ENCODE measurements at places on chromosomes 3 and 15. TPM values are rescaled to one million over a fixed set of nuclear protein-coding genes. Genes with fewer than 3 reads are reported as not detected.

DNA sequence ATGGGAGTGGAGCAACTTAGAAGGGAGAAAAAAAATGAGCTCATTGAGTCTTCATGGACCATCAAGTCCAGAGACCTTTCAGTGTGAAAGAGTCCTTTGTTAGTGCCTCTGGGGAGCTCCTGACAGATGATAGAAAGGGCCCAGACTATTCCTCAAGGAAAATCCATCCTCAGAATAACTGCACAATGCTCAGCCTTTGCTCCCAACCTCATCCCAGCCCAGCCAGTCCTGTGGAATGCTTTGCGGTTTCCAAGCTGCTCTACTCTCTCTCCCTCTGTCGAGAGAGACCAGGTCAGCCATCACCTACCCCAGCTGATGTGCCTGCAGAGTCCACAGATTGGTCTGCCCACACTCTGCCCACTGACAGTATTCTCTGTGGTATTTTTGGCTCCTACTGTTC, 406.2 kb downstream of the MFSD1 start:
- DNase-seq = no peak

DNA sequence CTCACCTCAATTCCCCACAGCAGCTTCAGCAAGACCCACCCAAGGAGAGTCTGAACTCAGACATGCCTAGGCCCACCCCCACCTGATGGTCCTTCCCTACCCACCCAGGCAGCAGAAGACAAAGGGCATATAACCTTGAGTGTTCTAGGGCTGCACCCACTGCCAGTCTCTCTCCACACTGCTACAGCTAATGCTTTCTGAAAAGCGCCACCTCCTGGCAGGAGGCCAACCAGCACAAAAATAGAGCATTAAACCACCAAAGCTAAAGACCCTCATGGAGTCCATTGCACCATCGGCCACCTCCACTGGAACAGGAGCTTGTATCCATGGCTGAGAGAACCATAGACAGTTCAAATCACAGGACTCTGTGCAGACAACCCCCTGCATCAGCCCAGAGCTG, 11.3 kb upstream of the RPL39L start:
- peak; percentile 88 for DNase-seq

GRCh38 chr15:38689522-38689921, 124.9 kb upstream of the RASGRP1 start:
- DNase-seq = peak; percentile 65

- DNase-seq = no peak
These were observed 1101.4 kb downstream of the ROBO2 start for GRCh38 chr3:78141269-78141668.

- DNase-seq = no peak
These were observed 75.7 kb downstream of the ITPR1 start for GRCh38 chr3:4568841-4569240.

The NTRK3 gene
- total RNA-seq = 1.6 TPM

The ALG1L2 gene
- not detected for total RNA-seq

DNA sequence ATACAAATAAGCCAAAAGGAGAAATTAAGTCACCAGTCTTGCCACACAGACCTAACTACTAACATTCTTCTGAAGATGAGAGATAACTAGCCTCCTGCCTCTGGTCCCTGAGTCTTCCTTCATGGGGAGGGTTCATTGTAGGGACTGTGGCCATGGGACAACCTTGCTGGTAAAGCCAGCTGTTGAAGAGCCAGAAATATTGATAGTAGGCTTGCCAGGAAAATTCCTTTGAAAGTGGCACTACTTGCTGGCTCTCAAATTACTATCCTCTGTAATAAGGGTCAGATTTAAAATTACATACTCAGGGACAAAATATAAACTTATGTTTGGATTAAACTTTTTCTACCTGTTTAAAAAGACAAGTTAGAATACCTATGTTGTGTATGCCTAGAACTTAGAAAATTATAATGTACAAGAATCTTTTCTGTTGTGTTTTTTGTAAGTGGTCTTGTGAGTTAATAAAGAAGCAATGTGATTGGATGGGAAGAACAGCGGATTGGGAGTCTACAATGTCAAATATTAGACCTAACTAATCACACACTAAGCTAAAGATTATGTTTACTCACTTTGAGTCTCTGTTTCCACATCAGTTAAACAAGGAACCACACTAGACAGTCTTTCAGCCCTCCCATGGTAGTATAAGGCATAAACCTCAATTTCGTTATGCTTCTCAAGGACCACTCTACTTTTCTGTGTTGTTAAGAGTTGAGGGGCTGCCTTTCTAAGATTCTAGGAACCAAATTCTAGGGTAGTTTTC, 60.0 kb upstream of the TRIM71 start:
- no peak for DNase-seq

- no peak for DNase-seq
These were observed 979.6 kb upstream of the NR2F2 start for GRCh38 chr15:95350908-95351307.

GRCh38 chr3:18585004-18585968, 160.1 kb upstream of the SATB1 start:
- DNase-seq = no peak

DNA sequence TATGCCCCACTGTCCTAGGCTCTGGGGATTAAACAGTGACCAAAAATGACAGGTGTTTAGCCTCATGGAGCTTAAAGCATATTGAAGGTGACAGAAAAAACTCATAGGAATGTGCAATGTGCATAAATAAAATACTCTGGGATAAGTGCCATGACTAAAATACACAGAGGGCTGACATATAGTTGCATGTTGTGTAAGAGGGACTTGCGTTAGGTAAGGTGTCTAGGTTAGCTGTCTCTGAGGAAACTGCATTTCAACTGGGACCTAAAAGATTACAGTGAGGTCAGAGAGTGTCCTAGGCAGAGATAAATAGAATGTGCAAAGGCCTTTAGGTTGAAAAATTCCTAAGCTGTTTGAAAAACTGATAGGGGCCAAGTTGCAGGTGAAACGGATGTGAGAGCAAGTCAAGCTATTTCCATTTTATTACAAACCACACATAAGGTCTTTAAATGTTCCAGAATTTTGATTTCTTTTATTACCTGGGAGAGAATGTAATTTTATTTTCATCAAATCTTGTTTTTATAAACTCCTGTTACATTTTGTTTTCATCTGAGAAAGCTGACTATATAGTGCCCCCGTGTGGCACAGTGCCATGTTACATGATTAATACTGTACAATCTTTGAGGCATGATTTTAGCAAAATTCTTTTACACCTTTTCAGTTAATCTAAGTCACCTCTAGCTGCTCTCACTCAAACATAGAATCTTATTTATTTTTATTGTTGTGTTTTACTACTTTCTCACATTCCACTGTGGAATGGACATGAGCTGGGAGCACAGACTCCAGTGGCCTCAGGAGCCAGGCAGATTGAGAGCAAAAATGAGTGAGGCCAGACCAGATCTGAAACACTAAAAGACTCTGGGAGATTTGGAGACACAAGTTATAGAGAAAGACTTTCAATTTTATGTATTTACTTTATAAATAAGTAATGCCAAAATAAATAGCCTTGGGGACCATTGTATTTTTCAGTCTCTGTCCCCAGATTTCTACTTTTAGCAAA, 259.6 kb upstream of the ZNF717 start:
- no peak for DNase-seq

The STRIT1 gene
- total RNA-seq = not detected

- no peak for DNase-seq
These were observed 6.8 kb upstream of the TRH start for GRCh38 chr3:129967761-129968160.

- DNase-seq = no peak
These were observed 96.6 kb upstream of the CLSTN2 start for GRCh38 chr3:139838269-139838957.

DNA sequence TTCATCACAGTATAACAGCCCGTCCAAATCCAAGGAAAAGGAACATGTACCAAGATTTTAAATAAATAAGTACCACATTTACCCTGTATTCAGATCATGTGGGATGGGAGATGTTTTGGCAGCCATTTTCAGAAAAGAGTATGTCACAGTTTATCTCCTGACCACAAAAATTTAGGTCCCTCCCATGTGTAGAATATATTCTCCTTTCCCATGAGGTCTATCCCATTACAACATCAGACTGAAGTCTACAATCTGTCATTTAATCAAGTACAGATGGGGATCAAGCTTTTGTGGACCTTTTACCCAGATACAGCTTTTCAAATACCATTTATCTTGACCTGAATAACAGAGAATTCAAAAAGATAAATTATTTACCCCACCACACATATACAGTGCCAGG, 444.5 kb downstream of the PLOD2 start:
- DNase-seq = no peak

- no peak for DNase-seq
These were observed 84.6 kb downstream of the HCN4 start for GRCh38 chr15:73284090-73284716.

The SLC2A2 gene
- total RNA-seq = not detected

The CHP1 gene
- 47.8 TPM for total RNA-seq

GRCh38 chr15:92634671-92635201, 20.8 kb downstream of the FAM174B start:
- DNase-seq = no peak

The CALML4 gene
- total RNA-seq = 16.5 TPM

GRCh38 chr3:190601622-190602021, 87.7 kb downstream of the IL1RAP start:
- no peak for DNase-seq

DNA sequence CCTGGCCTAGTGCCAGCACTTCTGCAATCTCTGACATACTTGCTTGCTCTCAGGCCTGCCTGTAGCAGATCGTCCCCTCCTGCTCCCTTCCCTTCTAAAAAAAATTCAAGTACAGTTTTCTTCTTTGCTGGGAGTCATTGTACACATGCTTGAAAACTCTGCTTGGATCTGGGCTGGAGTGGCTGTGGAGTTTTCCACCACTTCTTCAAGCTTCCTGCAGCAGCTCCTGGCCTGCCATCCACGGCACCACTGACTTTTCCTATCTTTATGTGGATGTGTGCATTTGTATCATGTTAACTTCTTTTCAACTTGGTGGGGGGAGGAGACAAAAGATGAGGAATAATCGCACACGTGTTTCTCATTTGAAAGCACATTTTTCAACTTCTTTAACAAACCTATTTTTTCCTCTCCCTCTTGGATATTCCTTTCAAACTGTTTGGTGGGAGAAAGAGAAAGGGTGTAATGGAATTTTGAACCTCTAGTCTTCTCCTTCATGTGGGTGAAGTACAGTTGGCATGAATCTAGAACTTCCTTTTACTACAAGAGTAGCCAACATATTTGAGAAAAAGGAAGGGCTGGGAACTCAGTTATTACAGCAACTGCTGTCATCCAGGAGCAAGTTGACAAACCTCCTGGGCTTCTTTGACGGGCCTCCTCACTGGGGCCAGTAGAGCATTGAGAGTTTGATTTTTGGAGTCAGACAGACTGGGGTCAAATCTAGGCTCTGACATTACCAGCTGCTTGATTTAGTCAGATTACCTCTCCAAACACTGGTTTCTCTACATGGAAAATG, 61.2 kb upstream of the LRTM1 start:
- DNase-seq = no peak

DNA sequence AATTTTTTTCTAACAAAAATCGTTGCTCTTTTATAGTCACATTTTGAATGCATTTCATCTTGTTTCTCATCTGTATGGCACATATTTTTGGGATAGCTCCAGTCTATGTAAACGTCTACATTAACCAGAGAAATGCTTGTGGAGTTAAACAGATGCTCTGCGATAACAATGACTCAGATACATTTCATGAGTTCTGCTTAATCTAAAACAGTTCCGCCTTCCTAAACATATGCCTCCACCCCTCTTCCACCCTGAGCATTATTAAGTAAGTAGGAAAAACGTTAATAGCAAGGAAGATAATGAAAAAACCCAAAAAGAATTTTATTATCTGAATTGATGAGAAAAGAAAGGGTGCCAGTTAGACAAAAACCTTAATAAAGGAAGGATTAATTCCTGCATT, 396.1 kb downstream of the TUSC7 start:
- DNase-seq = no peak

GRCh38 chr3:23968463-23969184, 23.5 kb downstream of the NR1D2 start:
- DNase-seq = no peak

- DNase-seq = no peak
These were observed 1.7 kb downstream of the ARL13B start for GRCh38 chr3:93981649-93982048.

- peak; percentile 95 for DNase-seq
These were observed 8.1 kb downstream of the PPM1M start for GRCh38 chr3:52253314-52254304.

DNA sequence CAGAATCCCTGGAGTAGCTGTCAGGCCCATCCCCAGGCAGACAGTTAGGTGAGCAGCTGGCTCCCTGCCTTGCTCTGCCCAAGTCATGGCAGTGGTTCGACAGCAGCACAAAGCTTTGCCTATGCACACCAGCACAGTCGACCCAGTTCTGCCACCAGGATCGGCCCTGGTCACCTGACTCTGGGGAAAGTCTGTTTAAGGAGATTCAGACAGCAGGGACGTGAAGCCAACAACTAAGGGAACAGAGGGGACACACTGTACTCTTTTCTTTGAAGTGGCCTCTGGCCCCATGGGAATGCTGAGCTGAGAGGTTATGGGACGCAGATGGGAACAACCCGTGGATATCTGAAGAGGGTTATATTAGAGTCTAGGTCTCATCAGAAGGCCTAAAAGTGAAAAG, 134.8 kb downstream of the CHDH start:
- DNase-seq = no peak

DNA sequence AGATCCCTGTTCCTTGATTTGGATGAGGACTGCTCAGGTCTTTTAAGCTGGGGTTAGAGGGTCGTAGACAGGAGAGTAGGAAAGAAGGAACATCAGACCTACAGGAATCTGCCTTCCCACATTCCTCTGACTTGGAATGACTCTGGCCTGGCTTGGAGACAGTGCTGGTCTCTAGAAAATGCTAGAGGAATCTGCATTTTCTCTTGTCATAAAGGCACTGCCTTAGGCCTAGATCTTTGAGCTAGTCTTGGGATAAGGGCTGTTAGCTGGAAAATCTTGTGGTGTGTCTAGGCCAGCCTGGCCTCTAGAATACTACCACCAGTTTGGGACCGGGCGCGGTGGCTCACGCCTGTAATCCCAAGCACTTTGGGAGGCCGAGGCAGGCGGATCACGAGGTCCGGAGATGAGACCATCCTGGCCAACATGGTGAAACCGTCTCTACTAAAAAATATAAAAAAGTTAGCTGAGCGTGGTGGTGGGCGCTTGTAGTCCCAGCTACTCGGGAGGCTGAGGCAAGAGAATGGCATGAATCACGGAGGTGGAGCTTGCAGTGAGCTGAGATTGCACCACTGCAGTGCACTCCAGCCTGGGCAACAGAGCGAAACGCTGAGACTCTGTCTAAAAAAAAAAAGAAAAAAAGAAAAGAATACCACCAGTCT, 17.3 kb upstream of the BSN start:
- DNase-seq = peak; percentile 53

All from activated CD4-positive, alpha-beta T cell treated with anti-CD3 and anti-CD28 coated beads, Interleukin-2, amount 10 ng/mL, durations not matched to agents 24 days and 14 days (primary cell).